Activated CD8-positive, alpha-beta memory T cell treated with anti-CD3 and anti-CD28 coated beads, Interleukin-2, amount 50 U/mL, for 48 hours (primary cell): ENCODE measurements at places on chromosomes 1 and 21.

DNA sequence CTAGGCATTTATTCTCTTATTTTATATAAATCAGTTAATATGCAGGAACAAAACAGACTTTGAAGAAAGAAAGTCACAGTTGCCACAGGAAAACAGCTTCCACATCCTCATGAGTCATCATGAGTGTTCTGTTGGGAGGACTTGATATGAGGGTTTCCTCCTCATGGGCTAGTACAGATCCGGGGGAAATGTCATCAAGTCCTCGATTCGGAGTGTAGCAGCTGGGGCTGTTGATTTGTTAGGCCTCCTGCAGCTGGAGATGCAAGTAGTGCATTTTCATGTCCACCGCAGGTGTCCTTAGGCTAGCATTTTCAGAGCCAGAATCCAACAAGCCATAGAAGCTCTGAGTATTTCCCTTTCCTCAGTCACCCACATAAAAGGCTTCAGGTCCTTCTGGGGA lies 36.7 kb downstream of the ADAM30 start:
- DNase-seq, result no peak

- DNase-seq, result no peak
These were observed 33.0 kb downstream of the AK4 start for GRCh38 chr1:65180977-65181376.

- DNase-seq, result no peak
These were observed 29.5 kb downstream of the RGS1 start for GRCh38 chr1:192604979-192605620.

DNA sequence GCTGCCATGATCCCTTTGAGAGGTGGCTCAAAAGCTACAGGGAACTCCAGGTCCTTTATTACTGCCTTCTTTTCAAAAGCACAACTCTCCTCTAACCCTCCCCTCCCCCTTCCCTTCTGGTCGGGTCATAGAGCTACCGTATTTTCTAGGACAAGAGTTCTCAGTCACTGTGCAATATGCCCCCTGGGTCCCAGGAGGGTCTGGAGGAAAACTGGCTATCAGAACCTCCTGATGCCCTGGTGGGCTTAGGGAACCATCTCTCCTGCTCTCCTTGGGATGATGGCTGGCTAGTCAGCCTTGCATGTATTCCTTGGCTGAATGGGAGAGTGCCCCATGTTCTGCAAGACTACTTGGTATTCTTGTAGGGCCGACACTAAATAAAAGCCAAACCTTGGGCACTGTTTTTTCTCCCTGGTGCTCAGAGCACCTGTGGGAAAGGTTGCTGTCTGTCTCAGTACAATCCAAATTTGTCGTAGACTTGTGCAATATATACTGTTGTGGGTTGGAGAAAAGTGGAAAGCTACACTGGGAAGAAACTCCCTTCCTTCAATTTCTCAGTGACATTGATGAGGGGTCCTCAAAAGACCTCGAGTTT lies 3.1 kb downstream of the BTG2 start:
- DNase-seq, result no peak
